Activated CD8-positive, alpha-beta memory T cell treated with anti-CD3 and anti-CD28 coated beads, Interleukin-2, amount 50 U/mL, for 48 hours (primary cell): ENCODE measurements at places on chromosomes 16 and 17.

DNA sequence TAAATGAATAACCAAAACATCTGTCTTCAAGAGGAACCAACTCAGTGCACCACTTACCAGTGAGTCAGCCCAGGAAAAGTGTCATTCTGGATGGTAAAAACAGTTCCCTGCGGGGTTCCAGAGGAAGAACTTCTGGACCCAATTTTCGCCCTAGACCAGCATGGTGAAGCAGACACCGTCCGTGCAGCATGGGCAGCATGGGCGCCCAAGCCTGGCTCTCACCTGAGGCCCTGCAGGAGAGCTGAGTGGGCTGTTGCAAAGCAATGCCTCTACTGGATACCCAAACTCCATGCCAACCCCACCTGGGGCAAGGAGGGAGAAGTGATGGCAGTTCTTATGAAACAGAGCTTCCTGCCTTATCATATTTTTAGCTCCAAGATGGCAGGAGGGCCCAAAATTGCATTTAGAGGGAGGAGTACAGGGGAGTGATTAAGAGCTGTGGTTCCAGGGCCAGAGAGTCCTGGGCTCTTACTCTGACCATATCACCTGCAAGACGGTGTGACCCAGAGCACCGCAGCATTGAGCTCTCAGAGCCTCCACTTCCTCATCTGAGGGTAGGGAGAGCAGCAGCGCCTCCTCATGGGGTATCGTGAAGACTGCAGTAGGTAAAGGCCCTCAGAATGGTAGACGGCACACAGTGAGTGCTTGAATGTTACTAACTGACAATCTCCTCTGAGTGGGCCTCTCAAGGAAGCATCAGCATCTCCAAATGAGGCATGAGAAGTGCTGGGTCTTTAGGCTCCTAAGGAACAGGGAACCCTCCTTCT is 16.6 kb upstream of the INPP5K start:
- DNase-seq = no peak

DNA sequence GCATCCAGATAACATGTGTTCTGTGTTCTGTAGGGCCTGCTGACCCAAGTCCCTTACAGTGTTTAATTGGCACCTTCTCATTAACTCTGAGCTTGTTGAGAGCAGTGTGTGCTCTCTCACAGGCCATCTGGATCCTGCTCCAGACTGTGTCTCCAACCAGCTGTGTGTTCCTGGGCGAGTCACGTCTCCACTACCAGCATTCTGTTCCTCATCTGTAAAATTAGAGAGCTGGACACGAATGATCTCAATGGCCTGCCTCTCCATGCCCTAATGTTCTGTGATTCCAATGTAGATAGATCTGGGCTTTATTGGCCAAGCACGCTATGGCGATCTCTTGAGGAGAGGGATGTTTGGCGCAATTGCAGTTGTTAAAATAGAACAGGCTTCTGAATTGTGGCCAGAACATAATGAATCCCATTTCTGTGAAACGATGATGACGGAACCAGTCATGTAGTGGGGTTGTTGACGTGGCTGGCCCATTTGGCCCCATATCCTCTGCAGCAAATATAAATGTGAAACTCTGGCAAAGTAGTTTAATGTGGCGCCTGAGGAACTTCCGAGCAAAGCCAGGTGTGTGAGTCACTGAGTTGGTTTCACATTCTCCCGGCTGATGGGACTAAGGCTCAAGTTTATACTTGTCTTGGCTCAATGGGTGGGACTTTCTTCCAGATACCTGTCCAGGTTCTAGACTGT is 22.2 kb downstream of the TBX4 start:
- no peak for DNase-seq

GRCh38 chr17:77540975-77541374 is 400.2 kb downstream of the SEC14L1 start:
- DNase-seq = no peak

- DNase-seq = no peak
Measured at GRCh38 chr17:2319051-2319450, 15.3 kb downstream of the SRR start.

- DNase-seq = no peak
Measured at GRCh38 chr17:66930933-66931332, 33.6 kb upstream of the CACNG4 start.
